ENCODE measurements at places on chromosomes 3 and 15. TPM values are rescaled to one million over a fixed set of nuclear protein-coding genes. Genes with fewer than 3 reads are reported as not detected.

SEMA7A gene
- 33.8 TPM for total RNA-seq

RCCD1 gene
- 18.5 TPM for total RNA-seq

IRAK2 gene
- 6.7 TPM for total RNA-seq

GOLGA6D gene
- total RNA-seq, result not detected

CHRFAM7A gene
- total RNA-seq, result 3.0 TPM

CHST13 gene
- 0.63 TPM for total RNA-seq

DUOX1 gene
- total RNA-seq, result not detected

PLCD1 gene
- total RNA-seq, result 22.9 TPM

SAXO2 gene
- not detected for total RNA-seq
